Suppressor macrophage treated with lipopolysaccharide for 4 hours (primary cell): ENCODE measurements at places on chromosomes 3 and 15.

- DNase-seq, result no peak
Measured at GRCh38 chr3:115822579-115822978, 199.3 kb downstream of the GAP43 start.

- no peak for DNase-seq
Measured at GRCh38 chr3:191922570-191922969, 461.6 kb downstream of the PYDC2 start.

- DNase-seq, result no peak
Measured at GRCh38 chr15:65176056-65176455, 9.1 kb downstream of the CLPX start.

- DNase-seq, result peak; percentile 74
Measured at GRCh38 chr3:50542177-50543034, 25.1 kb downstream of the C3orf18 start.

DNA sequence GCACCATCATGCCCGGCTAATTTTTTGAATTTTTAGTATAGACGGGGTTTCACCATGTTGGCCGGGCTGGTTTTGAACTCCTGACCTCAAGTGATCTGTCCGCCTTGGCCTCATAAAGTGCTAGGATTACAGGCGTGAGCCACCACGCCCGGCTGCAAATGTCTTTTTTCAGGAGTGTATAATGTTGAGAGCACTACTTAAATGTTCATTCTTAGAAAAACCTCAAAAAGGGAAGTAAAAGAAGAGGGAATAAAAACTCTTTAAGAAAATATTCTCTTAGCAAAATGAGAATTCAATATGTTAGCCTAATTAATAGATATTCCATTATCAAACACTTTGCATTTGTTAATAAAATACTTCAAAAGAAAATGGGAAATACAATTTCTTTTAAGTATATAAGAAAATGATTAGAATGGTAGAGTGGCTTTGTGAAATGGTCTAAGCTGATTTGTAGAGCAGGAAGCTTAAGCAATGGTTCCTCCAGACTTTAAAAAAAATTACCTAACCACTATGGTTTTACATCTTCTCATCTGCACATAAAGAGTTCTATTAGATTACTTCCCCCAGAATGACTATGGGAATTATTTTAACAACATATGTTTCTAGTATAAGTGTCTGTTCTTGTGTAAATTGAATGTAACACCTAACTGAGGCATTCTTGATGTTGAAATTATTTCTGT, 226.7 kb upstream of the ALCAM start:
- peak; percentile 22 for DNase-seq

- DNase-seq, result no peak
Measured at GRCh38 chr3:178623666-178624255, 87.5 kb downstream of the KCNMB2 start.

GRCh38 chr3:185423178-185423577, 60.2 kb downstream of the MAP3K13 start:
- peak; percentile 15 for DNase-seq
